ENCODE measurements at places on chromosomes 16 and 17. TPM values are rescaled to one million over a fixed set of nuclear protein-coding genes. Genes with fewer than 3 reads are reported as not detected.

- no peak overlapping the region for H3K4me3 ChIP-seq
- DNase-seq = no peak
- no peak overlapping the region for H3K27ac ChIP-seq
- no peaks in the 10 kb centered on the region for H3K36me3 ChIP-seq
Measured at GRCh38 chr16:86499889-86500707, 10.2 kb upstream of the FOXF1 start.

- H3K27me3 ChIP-seq = peaks cover 4% of the 10 kb centered on the region
- H3K36me3 ChIP-seq = no peaks in the 10 kb centered on the region
- no peak overlapping the region for H3K27ac ChIP-seq
- no peaks in the 10 kb centered on the region for H3K4me1 ChIP-seq
- no peak overlapping the region for H3K4me3 ChIP-seq
Measured at GRCh38 chr17:73482251-73482716, 162.0 kb downstream of the SDK2 start.

GRCh38 chr17:70013911-70014310, 61.1 kb upstream of the KCNJ16 start:
- H3K36me3 ChIP-seq = no peaks in the 10 kb centered on the region
- no peaks in the 10 kb centered on the region for H3K4me1 ChIP-seq
- no peak for DNase-seq
- H3K27me3 ChIP-seq = no peaks in the 10 kb centered on the region
- no peak overlapping the region for H3K27ac ChIP-seq

DNA sequence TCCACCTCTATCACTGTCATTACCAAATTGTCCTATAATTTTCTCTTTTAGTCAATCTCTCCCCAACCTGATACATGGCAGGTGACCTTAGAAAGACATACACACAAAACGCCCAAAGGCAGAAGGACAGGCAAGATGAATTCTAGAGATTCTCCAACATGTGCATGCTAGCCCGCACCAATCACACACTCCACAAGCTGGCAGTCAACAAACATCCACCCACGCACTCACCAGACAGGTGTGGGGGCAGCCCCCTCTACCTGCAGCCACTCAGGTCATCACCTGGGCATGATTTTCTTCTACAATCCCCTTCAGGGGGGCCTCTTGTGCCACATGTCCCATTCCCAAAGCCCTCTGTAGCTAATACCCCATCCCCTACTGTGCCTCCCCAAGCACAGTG, 9.5 kb downstream of the MPP2 start:
- H3K4me3 ChIP-seq = no peak overlapping the region
- H3K27ac ChIP-seq = no peak overlapping the region
- H3K36me3 ChIP-seq = no peaks in the 10 kb centered on the region
- no peak for DNase-seq
- peaks cover 7% of the 10 kb centered on the region for H3K27me3 ChIP-seq

Gene KRT39
- not detected for total RNA-seq

Gene TNFRSF12A
- total RNA-seq = 139 TPM
